Substantia nigra (tissue), 51 donors: ENCODE measurements at places on chromosomes 3 and 15.

GRCh38 chr3:56320883-56321282, 147.4 kb downstream of the ERC2 start:
- DNase-seq, result no peak

DNA sequence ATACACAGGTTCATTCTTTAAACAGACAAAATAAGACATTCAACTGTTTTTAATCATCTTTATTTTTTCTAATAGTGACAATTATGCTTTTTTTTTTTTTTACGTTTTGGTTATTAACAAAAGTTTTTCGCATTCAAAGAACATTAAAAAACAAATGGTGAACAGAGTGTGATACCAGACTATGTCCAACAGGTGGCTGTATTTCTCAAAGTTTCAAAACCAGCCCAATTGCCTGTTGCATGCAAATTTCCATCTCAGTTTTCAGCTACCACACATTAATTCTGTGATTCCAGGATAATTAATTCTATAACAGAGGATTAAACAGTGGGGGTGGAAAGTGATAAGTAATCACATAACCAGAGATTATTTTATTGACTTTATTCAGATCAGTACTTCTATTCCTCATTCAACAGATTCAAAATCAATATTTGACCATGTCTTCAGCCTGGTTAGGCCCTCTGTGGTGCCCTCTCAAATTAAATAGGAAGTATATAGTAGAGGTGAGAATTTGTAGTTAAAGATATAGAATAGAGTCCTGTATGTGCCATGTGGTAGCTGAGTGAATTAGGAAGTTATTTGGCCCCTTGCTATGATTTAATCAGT, 122.2 kb upstream of the DCBLD2 start:
- no peak for DNase-seq

GRCh38 chr15:66777596-66778313, 75.7 kb downstream of the SMAD6 start:
- no peak for DNase-seq

- DNase-seq, result no peak
These were observed 53.3 kb downstream of the B3GALNT1 start for GRCh38 chr3:161051856-161052255.

DNA sequence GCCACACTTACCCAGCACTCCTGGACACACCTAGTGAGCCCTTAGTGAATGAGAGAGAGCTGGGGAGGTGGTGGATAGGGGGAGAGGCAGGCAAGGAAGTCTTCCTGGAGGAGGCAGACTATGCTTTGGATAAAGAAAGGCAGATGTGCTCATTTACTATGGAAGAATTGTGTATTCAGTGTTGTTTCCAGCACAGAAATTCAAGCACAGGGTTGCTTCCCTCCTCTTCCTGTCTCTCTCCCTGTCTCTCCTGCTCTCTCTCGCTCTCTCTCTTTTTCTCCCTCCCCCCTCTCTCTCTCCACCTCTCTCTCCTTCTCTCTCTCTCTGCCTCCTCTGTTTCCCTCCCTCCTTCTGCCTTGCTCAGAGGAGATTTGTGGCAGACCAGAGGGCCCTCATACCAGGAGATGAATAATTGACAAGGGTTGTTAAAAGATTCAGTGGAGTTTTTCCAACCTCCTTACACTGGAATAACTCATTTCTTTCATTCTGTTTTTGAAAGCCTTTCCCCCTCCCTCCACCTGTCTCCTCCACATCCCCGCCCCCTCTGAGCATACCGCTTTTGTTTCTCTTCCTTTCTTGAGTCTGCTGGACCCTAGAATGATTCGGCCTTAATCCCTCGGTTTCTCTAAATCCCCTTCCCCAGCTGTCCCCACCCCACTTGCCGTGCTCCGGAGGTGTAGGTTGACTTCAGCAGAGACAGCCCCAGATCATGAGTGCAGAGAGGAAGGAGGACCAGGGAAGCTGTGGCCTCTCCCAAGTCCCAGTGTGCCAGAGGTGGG, 65.6 kb downstream of the CCDC33 start:
- no peak for DNase-seq

GRCh38 chr3:184177331-184177731, 2.7 kb downstream of the AP2M1 start:
- no peak for DNase-seq

GRCh38 chr3:9059489-9060400, 96.5 kb upstream of the RAD18 start:
- DNase-seq, result no peak

GRCh38 chr3:70728311-70728710, 415.9 kb upstream of the MDFIC2 start:
- no peak for DNase-seq

- no peak for DNase-seq
These were observed 945.1 kb downstream of the OTOL1 start for GRCh38 chr3:162441716-162442115.

DNA sequence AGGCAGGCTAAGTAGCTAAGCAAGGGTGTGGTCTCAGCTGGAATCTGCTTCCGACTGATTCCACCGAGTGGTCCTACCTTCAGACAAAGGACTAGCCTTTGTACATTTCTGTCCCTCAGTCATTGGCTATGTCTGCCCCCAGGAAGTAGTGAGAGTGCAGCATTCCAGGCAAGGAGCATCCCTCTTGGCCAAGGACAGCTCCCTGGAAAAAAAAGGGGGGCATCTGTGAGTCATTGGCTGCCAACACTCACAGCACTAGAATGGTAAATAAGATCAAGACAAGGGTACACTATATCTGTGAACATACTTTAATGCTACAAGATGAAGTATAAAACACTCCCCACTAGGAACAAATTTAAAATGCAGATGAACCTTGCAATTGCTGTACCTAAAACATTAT, 66.8 kb downstream of the STAC start:
- no peak for DNase-seq

DNA sequence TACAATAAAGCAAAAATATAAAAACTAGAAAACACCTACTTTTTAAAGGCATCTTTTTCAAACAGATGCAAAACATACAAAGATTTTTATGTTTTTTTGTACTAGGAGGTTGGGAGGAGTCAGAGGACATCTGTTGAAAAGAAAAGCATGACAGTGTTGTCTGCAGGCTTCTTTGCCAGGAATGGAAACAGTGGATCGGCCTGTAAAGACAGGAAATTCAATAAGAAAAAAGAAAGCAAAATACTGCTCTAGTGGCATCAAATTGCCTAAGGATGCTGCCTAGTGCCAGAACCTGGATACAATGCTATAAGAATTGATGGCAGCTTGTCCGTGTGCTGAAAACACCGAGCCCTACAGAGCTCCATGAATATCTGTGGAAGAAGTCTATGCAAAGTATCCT, 69.9 kb downstream of the TBC1D5 start:
- no peak for DNase-seq

DNA sequence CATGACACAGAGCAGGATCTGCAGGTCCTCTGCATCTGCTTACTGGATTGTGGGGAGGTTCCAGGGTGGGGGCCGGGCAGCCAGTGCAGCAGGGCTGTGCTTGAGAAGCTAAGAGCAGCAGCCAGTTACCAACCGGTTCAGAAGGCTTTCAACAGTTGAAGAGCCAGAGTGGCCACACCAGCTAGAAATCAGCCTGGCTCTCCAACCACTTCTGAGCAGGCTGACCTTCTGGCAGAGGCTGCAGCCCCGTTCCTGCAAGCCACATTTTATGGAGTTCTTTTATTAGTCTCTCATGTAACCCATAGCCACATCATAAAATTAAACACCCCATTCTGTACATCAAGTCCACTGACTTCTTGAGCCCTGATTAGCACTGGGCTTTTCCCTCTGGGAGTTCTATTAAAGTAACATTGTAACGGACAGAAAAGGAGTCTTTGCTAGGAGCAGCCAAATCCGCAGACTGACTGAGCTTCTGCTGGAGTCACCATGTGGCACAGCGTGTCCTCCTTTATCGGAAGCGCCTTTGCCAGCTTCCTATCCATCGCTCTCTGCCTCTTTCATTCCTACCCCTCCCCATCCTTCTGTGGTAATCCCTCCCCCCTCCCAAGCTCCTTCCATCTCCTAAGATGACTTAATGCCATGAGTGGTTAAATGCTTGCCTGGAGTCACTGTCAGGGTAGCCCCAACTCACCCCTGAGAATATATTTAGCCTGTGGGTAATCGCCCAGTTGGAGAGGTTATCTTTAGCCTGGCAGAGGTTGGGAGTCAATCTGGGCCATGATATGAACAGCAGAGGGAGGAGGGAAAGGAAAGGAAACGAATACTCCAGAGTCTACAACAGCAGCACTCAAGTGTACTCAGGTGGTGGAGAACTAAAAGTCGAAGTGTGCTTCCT, 138.5 kb upstream of the HES1 start:
- no peak for DNase-seq

GRCh38 chr15:83436513-83437158, 10.5 kb upstream of the SH3GL3 start:
- no peak for DNase-seq

DNA sequence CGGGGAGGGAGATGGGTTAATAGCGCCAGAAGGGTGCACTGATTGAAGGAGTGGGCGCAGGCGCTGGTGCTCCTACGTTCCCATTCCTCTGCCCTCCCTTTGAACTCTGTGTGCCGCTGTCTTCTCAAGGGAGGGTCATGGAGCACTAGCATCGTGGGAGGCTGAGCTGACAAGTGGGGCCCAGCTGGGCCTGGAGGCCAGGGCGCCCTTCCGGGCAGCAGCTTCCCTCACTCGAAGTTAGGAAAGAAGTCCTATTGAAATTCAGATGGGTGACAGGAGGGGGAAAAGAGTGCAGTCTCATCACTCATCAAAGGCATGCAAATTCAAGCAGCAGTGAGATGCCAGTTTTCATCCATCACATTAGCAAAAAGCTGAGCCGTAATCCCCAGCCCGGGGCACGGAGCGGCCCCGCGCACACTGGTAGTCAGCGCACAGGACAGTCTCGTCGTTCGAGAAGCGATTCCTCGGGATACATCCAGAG, 128.2 kb downstream of the LRRK1 start:
- no peak for DNase-seq

DNA sequence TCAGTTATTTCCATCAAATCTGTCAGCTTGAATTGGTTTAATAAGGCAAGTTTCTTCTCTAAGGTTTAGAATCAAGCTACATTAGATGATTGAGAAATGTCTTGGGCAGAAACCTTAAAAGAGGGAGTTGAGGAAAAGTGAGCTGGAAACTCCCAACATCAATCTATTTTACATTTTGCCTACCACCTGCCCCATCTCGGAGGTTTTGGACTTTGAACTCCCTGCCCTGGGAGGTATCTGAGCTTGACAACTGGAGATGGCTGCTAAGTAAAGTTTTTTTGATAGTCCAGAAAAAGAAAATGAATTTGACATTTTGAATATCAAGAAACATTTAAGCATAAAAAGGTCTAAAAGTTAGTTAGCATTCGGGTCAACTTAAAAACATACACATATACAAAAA, 234.2 kb downstream of the NFKBIZ start:
- DNase-seq, result no peak

GRCh38 chr15:48859426-48859825, 18.5 kb upstream of the EID1 start:
- no peak for DNase-seq

DNA sequence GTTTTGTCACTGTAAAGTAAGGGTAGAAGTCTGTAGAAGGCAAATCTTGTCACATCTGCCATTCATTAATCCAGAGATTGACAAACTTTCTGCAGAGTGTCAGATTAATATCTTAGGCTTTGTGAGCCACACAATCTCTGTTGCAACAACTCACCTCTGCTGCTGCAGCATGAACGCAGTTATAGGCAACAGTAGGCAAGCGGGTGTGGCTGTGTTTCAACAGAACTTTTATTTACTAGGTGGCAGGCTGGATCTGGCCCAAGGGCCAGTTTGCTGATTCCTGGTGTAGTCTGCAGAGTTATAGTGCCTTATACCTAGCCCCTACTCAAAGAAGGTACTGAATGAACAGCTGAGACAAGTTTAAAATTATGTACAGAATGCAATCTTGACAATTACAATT, 396.7 kb downstream of the FOXP1 start:
- DNase-seq, result no peak

DNA sequence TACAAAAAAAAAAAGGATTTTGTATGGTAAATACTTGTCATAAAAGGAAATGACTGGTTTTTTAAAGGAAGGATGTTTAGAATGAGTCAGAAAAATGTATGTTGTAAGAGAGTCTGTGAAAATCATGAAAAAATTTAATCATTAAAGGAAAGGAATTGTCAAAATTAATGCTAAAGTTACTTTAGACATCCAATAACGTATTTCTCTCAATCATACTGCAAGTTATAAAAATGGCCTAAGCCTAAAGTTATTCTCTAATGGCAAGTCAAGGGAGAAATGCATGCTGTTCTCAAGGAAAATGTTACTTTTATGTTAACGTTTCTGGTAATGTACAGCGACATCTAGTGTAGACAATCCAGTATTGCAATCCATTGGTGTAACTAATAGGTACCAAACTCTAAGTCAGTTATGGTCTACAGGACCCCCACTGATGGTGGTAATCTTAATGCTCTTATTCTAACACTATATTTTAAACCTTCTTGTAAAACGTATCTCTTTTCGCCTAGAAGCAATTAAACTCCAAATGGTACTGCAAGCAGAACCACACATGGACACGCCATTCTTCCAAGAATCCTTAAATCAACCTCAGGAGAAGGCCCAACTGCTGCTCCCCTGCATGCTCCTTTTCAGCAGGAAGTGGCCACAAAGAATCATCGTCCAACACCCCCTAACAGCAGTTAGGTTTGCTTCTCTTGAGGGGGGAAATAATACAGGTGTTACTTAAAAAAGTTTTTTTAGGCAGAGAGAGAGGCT, 35.2 kb downstream of the NCEH1 start:
- DNase-seq, result no peak

DNA sequence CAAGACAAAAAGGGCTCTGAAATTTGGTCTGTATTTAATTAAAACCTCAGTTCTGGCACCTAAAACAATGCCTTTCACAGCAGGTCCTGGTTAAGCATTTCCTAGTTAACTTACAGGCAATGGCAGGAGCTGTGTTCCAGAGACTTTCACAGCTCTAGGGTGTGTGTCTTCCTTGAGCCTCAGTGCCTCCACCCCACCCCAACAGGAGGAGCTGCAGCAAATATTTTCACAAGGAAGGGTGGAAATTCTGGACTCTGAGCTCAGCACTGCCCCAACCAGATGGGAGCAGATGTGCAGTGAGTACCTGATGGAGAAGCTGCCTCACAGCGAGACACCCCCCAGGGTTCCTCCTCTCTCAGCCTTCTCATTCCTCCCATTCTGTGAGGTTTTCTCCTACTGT, 106.3 kb upstream of the SPATA12 start:
- no peak for DNase-seq

GRCh38 chr15:88954431-88955277, 41.5 kb upstream of the MFGE8 start:
- no peak for DNase-seq

GRCh38 chr15:60392601-60392985, 5.2 kb downstream of the ANXA2 start:
- no peak for DNase-seq

DNA sequence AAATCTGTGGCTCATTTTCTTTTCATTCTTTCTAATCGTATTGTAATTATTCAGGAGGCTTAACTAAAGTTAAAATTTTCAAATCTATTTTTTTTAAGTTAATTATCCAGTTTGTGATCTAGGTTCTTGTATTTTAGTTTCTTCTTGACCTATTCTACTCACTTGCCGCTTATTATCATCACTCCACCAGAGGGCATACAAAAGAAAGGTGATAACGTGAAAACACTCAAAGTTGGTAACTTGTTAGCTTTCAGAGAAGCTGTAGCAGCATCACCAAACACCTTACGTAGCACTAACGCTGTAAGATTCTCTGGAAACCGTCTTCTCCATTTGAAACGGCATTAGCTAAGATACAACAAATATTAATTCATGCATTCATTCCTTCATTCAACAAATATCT, 4.8 kb downstream of the GNB4 start:
- no peak for DNase-seq

GRCh38 chr15:79088426-79089205, 2.0 kb downstream of the RASGRF1 start:
- no peak for DNase-seq
